ENCODE measurements at places on chromosomes 3 and 15.

DNA sequence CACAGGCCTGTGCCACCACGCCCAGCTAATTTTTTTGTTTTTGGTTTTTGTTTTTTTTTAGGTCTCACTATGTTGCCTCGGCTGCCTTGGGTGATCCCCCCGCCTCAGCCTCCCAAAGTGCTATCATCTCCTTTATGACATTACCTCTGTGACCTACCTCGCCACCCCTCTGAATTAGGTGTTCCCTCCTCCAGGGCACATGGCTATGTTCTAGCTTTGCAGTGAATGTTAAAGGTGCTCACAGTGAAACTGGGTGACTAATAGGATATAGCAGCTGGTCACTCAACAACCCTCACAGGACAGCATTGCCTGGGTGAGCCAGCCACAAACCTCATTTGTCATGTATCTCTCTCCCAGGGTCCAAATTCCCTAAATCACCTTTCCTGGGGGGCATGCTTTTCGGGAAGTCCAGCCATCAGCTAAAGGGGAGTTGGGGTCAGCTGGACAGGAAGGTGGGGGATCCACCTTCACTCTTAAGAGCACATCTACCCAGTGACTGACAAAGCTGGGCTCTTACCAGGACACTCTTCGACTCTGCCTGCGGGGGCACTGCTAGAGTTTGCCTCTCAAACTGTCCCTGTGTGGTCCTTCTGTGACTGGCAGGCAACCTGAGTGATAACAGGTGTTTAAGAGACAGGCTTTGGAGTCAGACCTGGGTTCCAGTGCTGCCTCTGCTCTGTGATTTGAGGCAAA lies 1.6 kb upstream of the TTLL3 start:
- DNase-seq: no peak

GRCh38 chr3:130300888-130301287 lies 44.6 kb upstream of the COL6A5 start:
- DNase-seq: no peak

DNA sequence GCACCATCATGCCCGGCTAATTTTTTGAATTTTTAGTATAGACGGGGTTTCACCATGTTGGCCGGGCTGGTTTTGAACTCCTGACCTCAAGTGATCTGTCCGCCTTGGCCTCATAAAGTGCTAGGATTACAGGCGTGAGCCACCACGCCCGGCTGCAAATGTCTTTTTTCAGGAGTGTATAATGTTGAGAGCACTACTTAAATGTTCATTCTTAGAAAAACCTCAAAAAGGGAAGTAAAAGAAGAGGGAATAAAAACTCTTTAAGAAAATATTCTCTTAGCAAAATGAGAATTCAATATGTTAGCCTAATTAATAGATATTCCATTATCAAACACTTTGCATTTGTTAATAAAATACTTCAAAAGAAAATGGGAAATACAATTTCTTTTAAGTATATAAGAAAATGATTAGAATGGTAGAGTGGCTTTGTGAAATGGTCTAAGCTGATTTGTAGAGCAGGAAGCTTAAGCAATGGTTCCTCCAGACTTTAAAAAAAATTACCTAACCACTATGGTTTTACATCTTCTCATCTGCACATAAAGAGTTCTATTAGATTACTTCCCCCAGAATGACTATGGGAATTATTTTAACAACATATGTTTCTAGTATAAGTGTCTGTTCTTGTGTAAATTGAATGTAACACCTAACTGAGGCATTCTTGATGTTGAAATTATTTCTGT lies 226.7 kb upstream of the ALCAM start:
- no peak for DNase-seq

DNA sequence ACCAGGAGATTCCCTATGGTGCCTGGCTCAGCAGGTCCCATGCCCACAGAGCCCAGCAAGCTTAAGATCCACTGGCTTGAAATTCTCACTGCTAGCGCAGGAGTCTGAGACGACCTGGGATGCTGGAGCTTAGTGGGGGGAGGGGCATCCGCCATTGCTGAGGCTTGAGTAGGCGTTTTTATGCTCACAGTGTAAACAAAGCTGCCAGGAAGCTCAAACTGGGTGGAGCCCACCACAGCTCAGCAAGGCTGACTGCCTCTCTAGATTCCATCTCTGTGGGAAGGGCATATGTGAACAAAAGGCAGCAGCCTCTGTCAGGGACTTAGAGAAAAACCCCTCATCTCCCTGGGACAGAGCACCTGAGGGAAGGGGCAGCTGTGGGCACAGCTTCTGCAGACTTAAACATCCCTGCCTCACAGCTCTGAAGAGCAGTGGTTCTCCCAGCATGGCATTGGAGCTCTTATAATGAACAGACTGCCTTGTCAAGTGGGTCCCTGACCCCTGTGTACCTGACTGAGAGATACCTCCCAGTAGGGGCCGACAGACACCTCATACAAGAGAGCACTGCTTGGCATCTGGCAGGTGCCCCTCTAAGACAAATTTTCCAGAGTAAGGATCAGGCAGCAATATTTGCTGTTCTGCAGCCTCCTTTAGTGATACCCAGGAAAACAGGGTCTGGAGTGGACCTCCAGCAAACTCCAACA lies 231.5 kb upstream of the SETMAR start:
- DNase-seq: no peak

GRCh38 chr15:101499863-101500713 lies 10.6 kb upstream of the PCSK6 start:
- DNase-seq: peak; percentile 92

GRCh38 chr3:48820612-48821324 lies 26.9 kb downstream of the PRKAR2A start:
- no peak for DNase-seq

DNA sequence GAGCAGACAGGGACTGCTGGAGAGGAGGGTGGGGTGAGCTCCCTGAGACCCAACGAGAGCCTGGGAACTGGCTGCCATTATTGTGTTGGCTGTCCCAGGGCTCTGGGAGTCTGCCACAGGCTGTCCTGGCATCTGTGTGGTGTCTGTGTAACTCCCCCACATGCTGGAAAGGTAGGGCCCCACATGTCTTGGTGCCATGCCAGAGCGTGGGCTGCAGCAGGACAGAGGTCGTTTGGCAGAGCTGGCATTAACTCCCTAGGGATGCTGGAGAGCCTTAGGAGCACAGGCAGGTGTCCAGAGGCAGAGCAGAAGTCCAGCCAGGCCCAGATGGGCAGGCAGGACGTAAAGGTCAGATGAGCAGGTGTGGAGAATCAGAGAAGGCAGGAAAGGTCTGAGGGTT lies 9.7 kb downstream of the TIMP4 start:
- no peak for DNase-seq

- no peak for DNase-seq
Measured at GRCh38 chr3:104582092-104582491, 784.6 kb upstream of the ALCAM start.

GRCh38 chr3:127817406-127817841 lies 4.9 kb downstream of the MGLL start:
- no peak for DNase-seq

GRCh38 chr3:185647880-185648210 lies 61.8 kb downstream of the SENP2 start:
- no peak for DNase-seq

DNA sequence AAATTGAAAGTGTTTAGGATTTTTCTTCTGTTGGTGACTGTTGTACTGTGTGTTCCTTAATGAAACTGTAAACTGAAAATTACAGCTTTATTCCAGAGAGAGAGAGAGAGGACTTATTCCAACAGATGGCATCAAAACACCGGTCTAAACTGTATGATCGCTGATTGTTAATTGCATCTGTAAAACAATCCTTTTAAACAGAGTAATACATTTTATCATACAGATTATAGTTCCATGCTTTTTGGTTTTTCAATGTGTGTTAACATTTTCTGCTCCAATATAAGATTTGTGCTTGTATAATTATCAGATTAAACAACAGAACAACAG lies 289.7 kb upstream of the DNAJC19 start:
- no peak for DNase-seq

DNA sequence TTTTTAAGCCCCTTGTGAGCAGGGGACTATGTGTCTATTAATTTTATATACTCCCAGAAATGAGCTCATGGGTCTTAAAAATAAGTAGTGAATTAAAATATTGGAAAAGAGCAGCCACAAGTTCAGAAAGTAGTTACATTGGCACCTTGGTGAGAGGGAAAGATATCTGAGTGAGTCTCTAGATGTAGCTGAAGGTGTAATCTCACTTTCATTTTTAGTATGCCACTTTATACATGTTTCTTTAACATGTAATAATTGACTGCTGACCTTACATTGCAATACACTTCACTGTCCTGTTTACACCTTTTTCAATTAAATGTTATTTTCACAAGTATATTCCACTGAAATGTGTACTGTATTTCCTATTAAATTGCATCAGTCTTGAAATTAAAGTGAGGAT lies 12.1 kb upstream of the PAK6 start:
- DNase-seq: no peak

Measured in NCI-H1105 (cell line).